ENCODE measurements at places on chromosomes 4 and X. TPM values are rescaled to one million over a fixed set of nuclear protein-coding genes. Genes with fewer than 3 reads are reported as not detected.

- H3K27me3 ChIP-seq, result no peaks in the 10 kb centered on the region
- H3K36me3 ChIP-seq, result no peaks in the 10 kb centered on the region
- H3K4me1 ChIP-seq, result no peaks in the 10 kb centered on the region
- no peak for DNase-seq
- no peak overlapping the region for H3K27ac ChIP-seq
These were observed 265.2 kb upstream of the BOD1L1 start for GRCh38 chr4:13892739-13893105.

- no peaks in the 10 kb centered on the region for H3K27me3 ChIP-seq
- no peaks in the 10 kb centered on the region for H3K4me1 ChIP-seq
- no peak overlapping the region for H3K4me3 ChIP-seq
- no peak overlapping the region for H3K27ac ChIP-seq
- DNase-seq, result no peak
- H3K36me3 ChIP-seq, result no peaks in the 10 kb centered on the region
These were observed 109.0 kb upstream of the MAMLD1 start for GRCh38 chrX:150253959-150254620.

GRCh38 chr4:26434030-26434639 lies 56.1 kb downstream of the CCKAR start:
- no peak overlapping the region for H3K27ac ChIP-seq
- DNase-seq, result no peak
- H3K4me3 ChIP-seq, result no peak overlapping the region
- H3K27me3 ChIP-seq, result no peaks in the 10 kb centered on the region
- no peaks in the 10 kb centered on the region for H3K36me3 ChIP-seq

DNA sequence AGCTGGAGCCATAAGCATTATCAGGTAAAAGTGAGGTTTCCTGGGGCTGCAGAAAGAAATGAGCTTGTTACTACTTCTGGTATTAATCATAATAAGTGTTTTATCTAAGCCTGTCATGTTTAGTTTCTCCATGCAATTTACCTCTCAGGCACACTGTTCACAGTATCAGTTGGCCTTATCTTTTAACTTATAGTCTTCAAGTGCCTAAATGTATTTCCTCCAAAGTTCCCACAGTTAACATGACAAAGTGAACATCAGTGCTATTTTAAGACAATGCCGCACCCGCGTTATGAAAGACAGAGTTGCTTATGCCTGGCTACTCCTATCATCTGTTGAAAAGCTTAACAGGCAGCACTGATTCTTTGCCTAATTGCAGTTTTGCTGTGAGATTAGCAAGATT lies 408.7 kb upstream of the FAM241A start:
- H3K4me3 ChIP-seq, result no peak overlapping the region
- H3K4me1 ChIP-seq, result no peaks in the 10 kb centered on the region
- no peaks in the 10 kb centered on the region for H3K36me3 ChIP-seq
- no peak for DNase-seq

DNA sequence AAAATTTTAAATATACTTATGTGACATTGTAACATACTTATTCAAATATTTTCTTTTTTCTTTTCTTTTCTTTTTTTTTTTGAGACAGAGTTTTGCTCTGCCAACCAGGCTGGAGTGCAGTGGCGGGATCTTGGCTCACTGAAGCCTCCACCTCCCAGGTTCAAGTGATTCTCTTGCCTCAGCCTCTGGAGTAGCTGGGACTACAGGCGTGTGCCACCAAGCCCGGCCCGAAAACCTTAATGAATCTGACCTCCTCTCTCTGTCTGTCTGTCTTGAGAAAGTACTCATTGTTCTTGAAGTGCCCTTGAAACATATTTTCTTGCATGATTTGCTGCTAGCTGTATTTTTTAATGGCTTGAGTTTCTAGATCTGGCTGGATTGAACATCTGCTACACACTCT lies 136.8 kb downstream of the ANAPC4 start:
- H3K36me3 ChIP-seq, result no peaks in the 10 kb centered on the region
- DNase-seq, result no peak
- H3K4me1 ChIP-seq, result no peaks in the 10 kb centered on the region
- H3K27me3 ChIP-seq, result no peaks in the 10 kb centered on the region

DNA sequence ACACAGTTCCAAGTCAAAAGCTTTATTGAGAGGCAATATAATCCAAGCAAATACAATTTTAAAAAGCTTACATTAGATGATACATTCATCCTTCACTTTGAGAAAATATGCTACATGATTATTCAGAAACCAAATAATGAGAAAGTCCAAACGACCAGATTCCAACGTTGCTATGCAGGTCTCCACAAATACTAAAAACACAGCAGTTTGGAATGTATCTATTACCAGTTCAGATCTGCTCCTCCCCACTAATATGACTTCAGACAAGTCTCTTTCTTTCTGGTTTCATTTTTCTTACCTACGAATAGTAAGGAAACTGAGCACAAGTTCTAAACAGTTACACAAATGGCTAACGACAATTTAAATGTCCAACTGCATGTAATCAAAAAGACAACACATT lies 9.5 kb downstream of the NAF1 start:
- no peak for DNase-seq
- H3K27ac ChIP-seq, result no peak overlapping the region
- H3K4me1 ChIP-seq, result no peaks in the 10 kb centered on the region
- no peaks in the 10 kb centered on the region for H3K36me3 ChIP-seq

- H3K27me3 ChIP-seq, result no peaks in the 10 kb centered on the region
- no peaks in the 10 kb centered on the region for H3K36me3 ChIP-seq
- no peaks in the 10 kb centered on the region for H3K4me1 ChIP-seq
These were observed 85.2 kb downstream of the SLC16A2 start for GRCh38 chrX:74506317-74507115.

DNA sequence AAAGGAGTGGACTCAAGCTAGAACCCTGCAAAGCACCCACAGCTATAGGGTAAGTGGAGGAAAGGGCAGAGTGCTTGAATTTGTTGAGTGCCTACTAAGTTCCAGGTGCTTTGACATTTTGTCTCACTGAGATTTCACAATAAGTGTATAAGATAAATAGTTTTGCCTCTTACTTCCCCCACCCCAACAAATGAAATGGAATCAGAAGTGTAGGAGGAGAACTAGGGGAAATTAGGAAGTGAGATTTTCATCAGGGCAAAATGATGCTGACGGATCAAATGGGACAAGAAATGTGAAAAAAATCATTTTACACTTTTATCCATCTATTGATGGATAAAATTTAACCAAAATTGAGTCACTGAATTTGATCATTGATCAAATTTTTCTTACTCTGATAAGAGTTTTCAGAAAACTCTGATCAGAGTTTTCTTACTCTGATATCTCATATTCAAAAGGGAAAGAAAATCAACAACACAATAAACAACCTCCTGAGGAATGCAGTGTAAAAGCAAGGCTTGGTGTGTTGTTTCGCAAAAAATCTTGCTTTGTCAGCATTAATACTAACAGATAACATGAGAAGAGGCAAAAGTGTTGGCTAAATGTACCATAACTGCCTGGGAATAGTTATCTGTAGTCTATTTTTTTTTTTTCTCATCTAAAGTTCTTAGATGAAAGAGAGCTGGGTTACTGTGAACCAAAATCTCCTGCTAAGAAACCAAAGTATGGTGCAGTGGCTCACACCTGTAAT lies 24.9 kb downstream of the PLAC8 start:
- H3K4me1 ChIP-seq, result no peaks in the 10 kb centered on the region
- no peak for DNase-seq
- H3K36me3 ChIP-seq, result no peaks in the 10 kb centered on the region

- H3K27ac ChIP-seq, result no peak overlapping the region
- H3K27me3 ChIP-seq, result no peaks in the 10 kb centered on the region
- no peak overlapping the region for H3K4me3 ChIP-seq
- no peaks in the 10 kb centered on the region for H3K36me3 ChIP-seq
- H3K4me1 ChIP-seq, result no peaks in the 10 kb centered on the region
These were observed 19.0 kb upstream of the ASB5 start for GRCh38 chr4:176288020-176288419.

- H3K27ac ChIP-seq, result no peak overlapping the region
- no peak for DNase-seq
- H3K4me1 ChIP-seq, result no peaks in the 10 kb centered on the region
- H3K36me3 ChIP-seq, result no peaks in the 10 kb centered on the region
- no peaks in the 10 kb centered on the region for H3K27me3 ChIP-seq
These were observed 17.2 kb downstream of the SLC39A8 start for GRCh38 chr4:102328045-102328444.

DNA sequence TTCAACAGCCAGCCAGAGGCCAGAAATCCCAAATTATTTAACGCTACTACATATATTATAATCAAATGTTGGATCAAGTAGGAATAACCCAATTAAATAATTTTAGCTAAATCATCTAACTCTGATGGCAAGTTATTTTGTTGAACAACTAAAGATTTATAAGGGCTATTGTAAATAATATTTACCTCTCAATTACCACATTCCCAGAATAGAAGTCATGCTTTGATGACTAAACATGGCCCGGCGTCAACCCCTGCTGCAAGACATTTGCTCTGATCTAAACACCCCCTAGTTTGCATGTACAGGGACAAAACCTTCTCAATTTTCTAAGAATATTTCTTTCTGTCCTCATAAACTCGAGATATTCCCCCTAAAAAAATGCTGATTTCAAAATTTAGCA lies 14.2 kb downstream of the VEGFC start:
- no peaks in the 10 kb centered on the region for H3K27me3 ChIP-seq
- H3K36me3 ChIP-seq, result no peaks in the 10 kb centered on the region
- H3K27ac ChIP-seq, result no peak overlapping the region
- no peak overlapping the region for H3K4me3 ChIP-seq
- no peak for DNase-seq

- DNase-seq, result no peak
- H3K27me3 ChIP-seq, result no peaks in the 10 kb centered on the region
- H3K27ac ChIP-seq, result no peak overlapping the region
- H3K36me3 ChIP-seq, result no peaks in the 10 kb centered on the region
- no peaks in the 10 kb centered on the region for H3K4me1 ChIP-seq
These were observed 24.7 kb downstream of the RBPJ start for GRCh38 chr4:26345565-26345938.

DNA sequence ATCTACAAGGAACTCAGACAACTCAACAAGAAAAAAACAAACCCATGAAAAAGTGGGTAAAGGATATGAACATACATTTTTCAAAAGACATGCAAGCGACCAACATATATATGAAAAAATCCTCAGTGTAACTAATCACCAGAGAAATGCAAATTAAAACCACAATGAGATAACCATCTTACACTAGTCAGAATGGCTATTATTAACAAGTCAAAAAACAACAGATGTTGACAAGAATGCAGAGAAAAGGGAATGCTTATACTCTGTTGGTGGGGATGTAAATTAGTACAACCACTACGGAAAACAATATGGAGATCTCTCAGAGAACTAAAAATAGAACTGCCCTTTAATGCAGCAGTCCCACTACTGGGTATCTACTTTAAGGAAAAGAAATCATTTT lies 12.1 kb downstream of the NIPAL1 start:
- no peak overlapping the region for H3K4me3 ChIP-seq
- H3K27me3 ChIP-seq, result no peaks in the 10 kb centered on the region
- H3K27ac ChIP-seq, result no peak overlapping the region
- no peak for DNase-seq
- no peaks in the 10 kb centered on the region for H3K4me1 ChIP-seq

GRCh38 chr4:21885241-21885640 lies 63.3 kb downstream of the KCNIP4 start:
- no peak overlapping the region for H3K27ac ChIP-seq
- no peaks in the 10 kb centered on the region for H3K27me3 ChIP-seq
- H3K4me1 ChIP-seq, result no peaks in the 10 kb centered on the region
- H3K36me3 ChIP-seq, result no peaks in the 10 kb centered on the region
- H3K4me3 ChIP-seq, result no peak overlapping the region

GRCh38 chr4:1192091-1192492 lies 19.7 kb upstream of the SPON2 start:
- H3K27ac ChIP-seq, result peak overlapping the region; percentile 71
- DNase-seq, result peak; percentile 84
- H3K36me3 ChIP-seq, result no peaks in the 10 kb centered on the region
- peaks cover 16% of the 10 kb centered on the region for H3K4me1 ChIP-seq

DNA sequence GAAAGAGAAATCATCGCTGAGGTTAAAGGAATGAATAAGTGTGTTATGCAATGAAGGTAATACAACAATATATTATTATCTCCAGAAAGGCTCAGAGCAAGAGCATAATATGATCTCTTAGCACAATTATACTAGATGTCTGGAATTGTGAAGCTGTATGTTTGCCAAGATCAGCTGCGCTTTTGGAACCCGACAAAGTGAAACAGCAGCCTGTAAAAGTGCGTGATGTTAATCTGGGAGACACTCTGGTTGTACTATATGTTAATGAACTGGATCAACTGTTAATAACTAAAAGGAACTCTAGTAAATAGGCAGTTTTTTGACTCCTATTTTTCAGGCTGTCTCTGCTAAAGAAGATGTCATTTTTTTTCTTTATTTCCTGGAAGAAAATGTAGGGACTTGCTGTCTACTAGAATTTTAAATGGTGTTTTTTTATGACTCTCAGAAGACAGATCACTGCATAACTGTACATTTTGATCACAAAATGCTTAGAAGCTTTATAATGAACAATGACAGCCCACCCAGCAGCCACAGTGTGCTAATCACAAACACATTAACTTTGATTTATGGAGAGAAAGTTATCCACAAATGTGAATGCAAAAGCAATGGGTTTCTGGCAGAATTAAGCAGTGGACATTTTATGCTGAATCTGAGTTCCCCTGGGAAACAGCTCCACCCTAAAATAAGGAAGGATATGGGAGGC lies 50.2 kb downstream of the UGT2B28 start:
- H3K36me3 ChIP-seq, result no peaks in the 10 kb centered on the region
- no peaks in the 10 kb centered on the region for H3K27me3 ChIP-seq
- no peak overlapping the region for H3K4me3 ChIP-seq
- no peak for DNase-seq
- no peak overlapping the region for H3K27ac ChIP-seq
- H3K4me1 ChIP-seq, result no peaks in the 10 kb centered on the region

DNA sequence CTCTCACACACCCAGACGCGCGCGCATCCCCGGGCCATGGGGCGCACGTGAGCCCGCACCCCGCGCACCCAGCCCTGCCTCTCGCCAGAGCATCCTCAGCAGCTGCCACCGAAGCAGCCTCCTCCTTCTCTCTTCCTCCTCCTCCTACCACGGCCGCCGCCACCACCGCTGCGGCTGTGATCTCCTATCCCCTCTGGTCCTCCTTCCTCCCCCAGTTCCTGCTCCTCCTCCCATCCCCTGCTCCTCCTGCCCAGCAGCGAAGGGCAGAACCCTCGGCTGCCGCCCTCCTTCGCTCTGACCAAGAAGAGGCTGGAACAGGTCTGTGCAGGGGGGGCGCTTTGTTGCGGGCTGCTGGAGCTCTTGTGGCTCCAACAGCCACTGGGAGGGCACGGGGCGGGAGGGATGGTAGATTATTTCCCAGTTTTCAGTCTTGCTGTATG lies 148.7 kb upstream of the CHRDL1 start:
- no peak for DNase-seq
- no peaks in the 10 kb centered on the region for H3K36me3 ChIP-seq
- no peaks in the 10 kb centered on the region for H3K27me3 ChIP-seq
- H3K4me3 ChIP-seq, result no peak overlapping the region
- H3K4me1 ChIP-seq, result no peaks in the 10 kb centered on the region

GRCh38 chr4:1728061-1728980 lies 7.0 kb downstream of the TACC3 start:
- H3K4me1 ChIP-seq, result no peaks in the 10 kb centered on the region
- H3K36me3 ChIP-seq, result no peaks in the 10 kb centered on the region
- no peak overlapping the region for H3K27ac ChIP-seq
- no peak for DNase-seq

KCND1 gene
- total RNA-seq, result 0.90 TPM

NEUROG2 gene
- total RNA-seq, result not detected

DTHD1 gene
- total RNA-seq, result not detected

CCNA2 gene
- total RNA-seq, result 15.6 TPM

NLGN4X gene
- total RNA-seq, result 0.89 TPM

SULT1B1 gene
- total RNA-seq, result 129 TPM

VSIG4 gene
- 5.7 TPM for total RNA-seq
